Endothelial cell (in vitro differentiated cells): ENCODE measurements at places on chromosomes 1 and 21.

- peaks cover 21% of the 10 kb centered on the region for H3K4me1 ChIP-seq
- no peak for DNase-seq
- H3K36me3 ChIP-seq = peaks cover 11% of the 10 kb centered on the region
- peaks cover 3% of the 10 kb centered on the region for H3K27me3 ChIP-seq
- peak overlapping the region; percentile 99 for H3K4me3 ChIP-seq
Measured at GRCh38 chr1:52403566-52404115, 582 bp downstream of the ORC1 start.

GRCh38 chr1:39926343-39926793, 24.7 kb upstream of the MYCL start:
- peaks cover 3% of the 10 kb centered on the region for H3K27me3 ChIP-seq
- H3K4me3 ChIP-seq = no peak overlapping the region
- DNase-seq = no peak

DNA sequence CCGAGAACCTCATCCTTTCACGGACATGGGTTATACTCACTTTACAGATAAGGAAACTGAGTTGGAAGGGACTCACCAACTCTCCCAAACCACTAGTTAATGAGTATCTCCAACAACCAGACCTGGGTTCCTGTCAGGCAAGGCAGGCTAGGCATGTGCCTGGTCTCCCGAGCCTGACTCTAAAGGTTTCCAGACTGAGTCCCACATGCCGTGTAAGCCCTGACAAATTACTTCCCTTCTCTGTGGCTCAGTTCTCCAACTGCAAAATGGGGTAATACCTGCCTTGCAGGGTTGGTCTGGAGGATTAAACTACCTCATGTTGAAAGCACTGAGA, 34.3 kb downstream of the SSBP3 start:
- no peak for DNase-seq
- peaks cover 18% of the 10 kb centered on the region for H3K36me3 ChIP-seq
- peaks cover 15% of the 10 kb centered on the region for H3K27me3 ChIP-seq
- no peak overlapping the region for H3K27ac ChIP-seq
- no peak overlapping the region for H3K4me3 ChIP-seq
- H3K4me1 ChIP-seq = peaks cover 52% of the 10 kb centered on the region

GRCh38 chr1:171595324-171595723, 26.7 kb upstream of the MYOCOS start:
- H3K4me3 ChIP-seq = peak overlapping the region; percentile 2
- H3K4me1 ChIP-seq = no peaks in the 10 kb centered on the region
- H3K27me3 ChIP-seq = peaks cover 5% of the 10 kb centered on the region
- no peak overlapping the region for H3K27ac ChIP-seq
- H3K36me3 ChIP-seq = peaks cover 14% of the 10 kb centered on the region

DNA sequence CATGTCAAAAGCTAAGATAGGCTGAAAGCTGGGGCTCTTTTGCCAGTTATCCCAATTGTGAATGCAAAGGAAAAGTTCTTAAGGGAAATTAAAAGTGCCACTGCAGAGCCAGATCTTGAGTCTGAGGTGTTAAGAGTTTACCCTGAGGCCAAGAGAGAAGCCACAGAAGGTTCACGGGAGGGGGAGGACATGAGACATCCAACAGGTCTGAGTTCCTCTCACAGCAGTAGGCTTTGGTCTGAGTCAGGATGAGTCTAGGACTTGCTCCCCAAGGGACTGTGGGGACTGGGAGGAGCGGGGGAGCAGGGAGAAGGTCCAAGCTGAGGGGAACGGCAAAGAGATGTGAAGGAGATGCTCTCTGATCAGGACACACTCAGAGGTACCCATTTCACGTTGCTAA, 411.2 kb upstream of the CAMK1G start:
- H3K36me3 ChIP-seq = no peaks in the 10 kb centered on the region
- peaks cover 1% of the 10 kb centered on the region for H3K27me3 ChIP-seq
- no peak overlapping the region for H3K4me3 ChIP-seq
